CD8-positive, alpha-beta memory T cell (primary cell): ENCODE measurements at places on chromosomes 5 and 9.

- no peak for DNase-seq
- H3K4me1 ChIP-seq, result no peaks in the 10 kb centered on the region
- no peaks in the 10 kb centered on the region for H3K36me3 ChIP-seq
- H3K27ac ChIP-seq, result no peak overlapping the region
- H3K27me3 ChIP-seq, result no peaks in the 10 kb centered on the region
- H3K4me3 ChIP-seq, result no peak overlapping the region
Observed at GRCh38 chr5:159420940-159421339, 90.7 kb upstream of the IL12B start.

- no peaks in the 10 kb centered on the region for H3K27me3 ChIP-seq
- H3K4me1 ChIP-seq, result no peaks in the 10 kb centered on the region
- DNase-seq, result no peak
- H3K36me3 ChIP-seq, result no peaks in the 10 kb centered on the region
- H3K27ac ChIP-seq, result no peak overlapping the region
Observed at GRCh38 chr5:163916376-163916775, 411.0 kb downstream of the MAT2B start.

GRCh38 chr5:170266570-170267381, 30.8 kb downstream of the LCP2 start:
- peak overlapping the region; percentile 35 for H3K4me3 ChIP-seq
- no peaks in the 10 kb centered on the region for H3K27me3 ChIP-seq
- peak overlapping the region; percentile 2 for H3K27ac ChIP-seq
- peaks cover 73% of the 10 kb centered on the region for H3K36me3 ChIP-seq

DNA sequence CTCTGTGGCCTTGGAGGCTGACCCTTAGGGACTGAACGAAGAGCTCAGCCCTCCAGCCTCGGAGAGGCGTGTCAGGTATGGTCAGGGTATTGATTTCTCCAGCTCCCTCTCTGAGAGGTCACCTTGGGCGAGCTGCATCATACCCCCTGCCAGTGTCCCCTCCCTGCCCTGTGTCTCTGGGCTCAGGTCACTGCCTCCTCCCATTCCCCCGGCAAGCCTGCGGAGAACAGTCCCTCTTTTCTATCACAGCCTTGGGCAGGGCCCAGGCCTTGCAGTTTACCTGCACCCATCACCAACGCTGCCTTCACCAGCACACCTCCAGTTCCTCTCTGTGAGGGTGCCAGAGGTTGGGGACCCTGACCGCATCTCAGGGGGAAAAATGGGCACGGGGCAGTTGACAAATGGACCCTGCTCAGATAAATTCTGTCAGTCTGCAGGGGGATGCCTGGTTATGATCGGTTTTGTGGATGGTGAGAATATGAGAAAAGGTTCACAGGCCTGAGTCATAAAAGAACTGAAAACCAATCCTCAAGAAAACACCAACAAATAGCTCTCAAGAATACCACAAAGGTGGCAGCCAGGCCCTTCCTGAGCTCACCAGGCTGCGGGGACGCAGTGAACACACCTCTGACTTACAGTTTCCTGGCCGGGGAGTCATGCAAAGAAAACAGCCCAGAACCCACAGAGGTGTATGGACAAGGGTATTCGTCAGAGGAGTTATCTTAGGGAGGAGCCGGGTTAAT, 24.7 kb upstream of the RXRA start:
- DNase-seq, result peak; percentile 43
- H3K27me3 ChIP-seq, result no peaks in the 10 kb centered on the region
- H3K27ac ChIP-seq, result no peak overlapping the region
- H3K36me3 ChIP-seq, result no peaks in the 10 kb centered on the region
- H3K4me3 ChIP-seq, result no peak overlapping the region

- H3K27ac ChIP-seq, result no peak overlapping the region
- H3K36me3 ChIP-seq, result peaks cover 6% of the 10 kb centered on the region
- DNase-seq, result no peak
- no peaks in the 10 kb centered on the region for H3K27me3 ChIP-seq
- H3K4me3 ChIP-seq, result no peak overlapping the region
- peaks cover 99% of the 10 kb centered on the region for H3K4me1 ChIP-seq
Observed at GRCh38 chr9:89461265-89461664, 36.6 kb downstream of the SEMA4D start.

- H3K4me3 ChIP-seq, result no peak overlapping the region
- H3K36me3 ChIP-seq, result no peaks in the 10 kb centered on the region
- no peak for DNase-seq
- H3K27me3 ChIP-seq, result no peaks in the 10 kb centered on the region
- no peaks in the 10 kb centered on the region for H3K4me1 ChIP-seq
Observed at GRCh38 chr9:135440620-135441019, 39.0 kb upstream of the PPP1R26 start.

DNA sequence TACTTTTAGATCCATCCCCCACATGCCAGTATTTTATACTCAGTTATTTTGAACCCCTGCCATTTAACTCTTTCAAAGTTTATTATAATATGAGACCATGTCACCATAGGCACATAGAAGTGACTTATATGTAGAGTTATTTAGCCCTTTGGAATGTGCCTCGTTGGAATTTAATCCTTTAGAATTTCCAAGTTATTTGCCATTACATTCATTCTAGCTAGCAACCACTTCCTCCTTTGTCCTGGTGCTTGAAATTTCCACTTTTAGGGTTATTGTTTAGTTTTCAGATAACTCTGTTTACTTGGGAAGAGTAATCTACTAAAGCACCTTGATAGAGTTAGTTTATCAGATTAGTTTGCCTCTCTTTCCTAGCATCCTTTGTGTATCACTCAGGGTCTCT, 82.8 kb upstream of the TLE1 start:
- no peak overlapping the region for H3K4me3 ChIP-seq
- no peak overlapping the region for H3K27ac ChIP-seq
- H3K36me3 ChIP-seq, result no peaks in the 10 kb centered on the region
- H3K27me3 ChIP-seq, result no peaks in the 10 kb centered on the region
- H3K4me1 ChIP-seq, result no peaks in the 10 kb centered on the region
- DNase-seq, result no peak

DNA sequence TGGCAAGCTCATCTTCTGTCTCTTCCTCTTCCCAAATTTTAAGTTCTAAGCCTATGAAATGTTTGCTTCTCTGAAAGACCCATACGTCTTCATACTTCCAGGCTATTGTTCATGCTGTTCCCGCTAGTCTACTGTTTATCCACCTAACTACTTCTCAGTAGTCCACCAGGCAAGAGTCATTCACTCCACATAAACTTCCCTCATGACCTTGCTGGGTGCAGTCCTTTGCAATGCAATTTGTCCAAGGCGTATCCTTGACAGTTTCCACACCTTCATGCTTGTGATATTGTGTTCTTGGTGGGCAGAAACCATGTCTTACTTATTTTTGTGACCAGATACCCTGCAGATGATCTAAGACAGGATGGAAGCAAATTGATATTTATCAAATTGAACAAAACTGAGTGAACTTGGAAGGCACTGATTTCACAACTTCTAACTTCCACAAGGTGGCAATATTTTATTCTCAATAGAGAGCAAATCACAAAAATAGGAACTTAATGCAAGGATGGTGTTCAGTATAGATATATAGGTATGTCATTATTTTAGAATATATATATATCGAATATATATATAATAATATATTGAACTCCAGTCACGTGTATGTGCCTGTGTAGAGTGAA, 30.3 kb downstream of the TYRP1 start:
- H3K4me3 ChIP-seq, result no peak overlapping the region
- no peaks in the 10 kb centered on the region for H3K36me3 ChIP-seq
- no peak overlapping the region for H3K27ac ChIP-seq
- H3K4me1 ChIP-seq, result no peaks in the 10 kb centered on the region
- H3K27me3 ChIP-seq, result no peaks in the 10 kb centered on the region

DNA sequence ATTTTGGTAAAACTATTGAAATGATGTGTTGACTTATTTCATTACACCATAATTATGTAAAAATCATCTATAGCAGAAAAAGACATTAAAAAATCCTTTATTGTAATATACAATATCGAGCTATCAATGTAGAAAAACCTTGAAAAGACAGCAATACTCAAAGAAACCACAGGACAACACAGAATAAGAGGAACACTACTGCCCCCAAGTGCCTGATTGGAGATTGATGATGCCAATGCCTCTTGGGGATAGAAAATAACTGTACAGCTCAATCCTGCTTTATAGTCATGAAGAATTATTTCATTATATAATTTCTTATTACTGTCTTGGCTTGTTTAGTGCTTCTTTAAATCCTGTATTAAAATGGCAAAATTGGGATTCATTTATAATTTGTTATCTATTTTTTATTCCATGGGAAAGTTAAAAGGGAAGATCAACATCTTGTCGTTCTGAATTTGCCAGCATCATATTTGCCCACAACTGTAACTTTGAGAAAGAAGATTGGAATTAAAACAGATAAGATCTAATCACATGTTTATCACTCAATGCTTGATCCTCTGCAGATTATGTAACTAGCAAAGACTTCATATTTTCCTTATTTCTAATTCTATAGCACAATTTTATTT, 337.5 kb downstream of the CDH9 start:
- H3K36me3 ChIP-seq, result no peaks in the 10 kb centered on the region
- H3K4me3 ChIP-seq, result no peak overlapping the region
- DNase-seq, result no peak
- no peak overlapping the region for H3K27ac ChIP-seq
- no peaks in the 10 kb centered on the region for H3K4me1 ChIP-seq
- H3K27me3 ChIP-seq, result no peaks in the 10 kb centered on the region

GRCh38 chr5:124341066-124341858, 405.2 kb downstream of the ZNF608 start:
- no peaks in the 10 kb centered on the region for H3K27me3 ChIP-seq
- H3K4me1 ChIP-seq, result no peaks in the 10 kb centered on the region
- no peak for DNase-seq
- H3K4me3 ChIP-seq, result no peak overlapping the region
- H3K36me3 ChIP-seq, result no peaks in the 10 kb centered on the region
- no peak overlapping the region for H3K27ac ChIP-seq

DNA sequence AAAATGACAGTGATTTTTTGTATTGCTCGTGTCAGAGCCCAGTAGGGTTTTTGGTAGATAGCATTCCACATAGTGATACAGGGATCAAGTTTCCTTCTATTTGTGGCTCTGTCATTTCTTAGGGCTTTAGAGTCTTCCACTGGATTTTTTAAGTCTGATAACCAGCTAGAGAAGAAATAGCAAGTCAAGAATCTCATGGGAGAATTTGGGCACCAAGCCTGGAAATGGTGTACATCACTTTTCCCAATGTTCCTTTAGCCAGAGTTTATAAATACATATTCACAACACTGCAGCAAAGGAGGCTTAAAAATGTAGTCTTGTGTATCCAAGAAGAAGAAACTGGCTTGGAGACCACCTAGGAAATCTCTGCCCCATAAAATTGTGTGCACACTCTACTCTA, 647.1 kb upstream of the KLF4 start:
- H3K4me1 ChIP-seq, result no peaks in the 10 kb centered on the region
- no peak overlapping the region for H3K27ac ChIP-seq
- no peak for DNase-seq

DNA sequence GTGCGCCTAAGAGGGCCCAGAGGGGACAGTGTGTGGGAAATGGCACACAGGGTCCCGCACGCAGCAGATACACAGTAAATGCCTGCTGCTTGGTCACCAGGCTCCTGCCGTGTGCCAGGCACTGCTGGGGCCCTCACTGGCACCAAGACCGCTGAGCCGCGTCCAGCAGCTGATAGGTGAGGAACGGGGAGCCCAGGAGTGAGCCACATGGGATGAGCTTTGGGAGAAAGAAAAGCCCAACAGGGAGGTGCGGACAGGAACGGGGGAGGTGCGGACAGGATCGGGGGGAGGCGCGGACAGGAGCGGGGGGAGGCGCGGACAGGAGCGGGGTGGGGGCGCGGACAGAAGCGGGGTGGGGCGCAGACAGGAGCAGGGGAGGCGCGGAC, 16.5 kb downstream of the GPSM1 start:
- H3K4me3 ChIP-seq, result no peak overlapping the region
- no peak for DNase-seq
- no peaks in the 10 kb centered on the region for H3K36me3 ChIP-seq

DNA sequence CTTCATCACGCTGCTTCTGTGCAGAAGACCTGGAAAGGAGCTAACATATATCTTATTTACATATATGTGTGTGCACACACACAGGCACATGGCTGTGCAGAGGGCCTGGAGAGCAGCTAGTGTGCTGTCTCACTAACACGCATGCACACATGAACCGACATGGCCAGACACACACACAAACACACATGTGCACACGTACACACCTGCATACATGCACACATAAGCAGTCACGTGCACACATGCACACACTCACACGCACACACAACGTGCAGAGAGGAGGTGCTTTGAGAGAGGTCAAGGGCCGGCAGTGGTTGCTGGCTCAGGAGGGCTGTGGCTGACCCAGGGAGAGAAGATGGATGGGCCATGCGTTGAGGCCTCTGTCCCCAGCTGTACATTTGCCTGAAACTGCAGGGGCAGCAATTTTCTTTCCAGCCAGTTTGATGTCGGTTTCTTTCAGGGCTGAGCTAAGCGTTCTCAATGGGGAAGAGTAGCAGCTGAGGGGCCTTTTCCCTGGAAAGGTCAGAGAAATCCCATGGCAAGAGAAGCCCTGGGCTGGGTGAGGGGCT, 66.7 kb downstream of the OLFM1 start:
- no peaks in the 10 kb centered on the region for H3K4me1 ChIP-seq
- H3K36me3 ChIP-seq, result no peaks in the 10 kb centered on the region
- H3K4me3 ChIP-seq, result no peak overlapping the region
- no peak overlapping the region for H3K27ac ChIP-seq

DNA sequence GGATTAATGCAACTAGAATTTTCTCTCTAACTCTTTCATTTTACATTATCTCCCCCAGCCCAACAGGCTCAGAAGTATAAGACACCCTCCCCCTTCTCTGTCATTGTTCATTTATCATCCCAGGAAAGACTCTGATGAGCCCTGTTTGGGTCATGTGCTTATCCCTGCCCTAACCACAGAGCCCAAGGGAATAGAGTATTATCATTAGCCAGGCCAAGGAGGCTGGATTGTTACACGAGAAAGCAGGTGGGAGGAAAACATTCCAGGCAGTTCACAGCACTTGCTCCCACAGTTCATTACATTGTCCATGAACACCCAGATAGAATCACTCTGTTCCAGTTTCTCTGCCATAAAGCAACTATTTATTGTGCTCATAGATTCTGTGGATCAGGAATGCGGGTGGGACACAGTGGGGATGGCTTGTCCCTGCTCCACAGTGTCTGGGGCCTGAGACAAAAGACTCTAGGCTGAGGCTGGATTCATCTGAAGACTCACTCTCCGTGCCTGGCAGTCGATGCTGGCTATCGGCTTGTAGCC, 59.5 kb upstream of the TMEM215 start:
- no peak for DNase-seq
- H3K36me3 ChIP-seq, result no peaks in the 10 kb centered on the region
- no peaks in the 10 kb centered on the region for H3K27me3 ChIP-seq
- H3K27ac ChIP-seq, result no peak overlapping the region
- no peaks in the 10 kb centered on the region for H3K4me1 ChIP-seq

- H3K27me3 ChIP-seq, result no peaks in the 10 kb centered on the region
- no peak overlapping the region for H3K27ac ChIP-seq
- H3K36me3 ChIP-seq, result no peaks in the 10 kb centered on the region
- H3K4me3 ChIP-seq, result no peak overlapping the region
- no peak for DNase-seq
Observed at GRCh38 chr5:126499278-126499677, 76.1 kb downstream of the GRAMD2B start.

GRCh38 chr5:32687499-32687831, 23.7 kb upstream of the NPR3 start:
- H3K27me3 ChIP-seq, result no peaks in the 10 kb centered on the region
- H3K4me3 ChIP-seq, result no peak overlapping the region
- no peaks in the 10 kb centered on the region for H3K4me1 ChIP-seq
